Ovary (tissue), 10 donors: ENCODE measurements at places on chromosomes 3 and 15. TPM values are rescaled to one million over a fixed set of nuclear protein-coding genes. Genes with fewer than 3 reads are reported as not detected.

TP63 gene
- total RNA-seq = not detected

DNA sequence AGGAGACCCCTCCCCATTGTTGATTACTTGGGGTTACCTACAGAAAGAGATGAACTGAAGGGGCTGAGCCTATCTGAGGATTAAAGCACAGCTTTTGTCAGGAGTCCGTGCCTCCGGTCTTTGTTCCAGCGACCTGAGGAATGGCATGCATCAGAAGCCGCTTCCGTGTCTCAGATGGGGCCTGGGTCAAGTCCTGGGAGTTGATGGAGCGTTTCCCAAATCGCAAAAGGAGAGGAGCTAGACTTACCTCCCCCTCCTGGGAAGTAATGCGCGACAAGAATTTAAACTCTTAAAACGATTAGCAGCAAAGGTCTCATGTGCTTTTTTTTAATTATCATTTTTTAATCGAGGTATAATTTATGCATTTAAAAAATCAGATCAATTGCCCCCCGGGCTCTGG is 983 bp upstream of the ALDH1A3 start:
- peaks cover 2% of the 10 kb centered on the region for H3K4me1 ChIP-seq
- H3K4me3 ChIP-seq = peak overlapping the region; percentile 35
- H3K36me3 ChIP-seq = no peaks in the 10 kb centered on the region
- H3K27me3 ChIP-seq = no peaks in the 10 kb centered on the region
- DNase-seq = no peak

DPPA2 gene
- total RNA-seq = not detected

C3orf70 gene
- 8.7 TPM for total RNA-seq

ARPP19 gene
- 125 TPM for total RNA-seq

CLSTN2 gene
- total RNA-seq = 134 TPM

LYZL4 gene
- not detected for total RNA-seq

GRCh38 chr3:177085794-177086193 is 111.5 kb downstream of the TBL1XR1 start:
- H3K27me3 ChIP-seq = no peaks in the 10 kb centered on the region
- no peaks in the 10 kb centered on the region for H3K36me3 ChIP-seq
- no peaks in the 10 kb centered on the region for H3K4me1 ChIP-seq
- H3K27ac ChIP-seq = no peak overlapping the region

GOLGA6D gene
- total RNA-seq = not detected

SLC22A13 gene
- total RNA-seq = not detected

GRCh38 chr3:70742081-70742480 is 429.6 kb upstream of the MDFIC2 start:
- no peaks in the 10 kb centered on the region for H3K36me3 ChIP-seq
- H3K4me1 ChIP-seq = no peaks in the 10 kb centered on the region
- H3K27ac ChIP-seq = no peak overlapping the region
- DNase-seq = no peak

DNA sequence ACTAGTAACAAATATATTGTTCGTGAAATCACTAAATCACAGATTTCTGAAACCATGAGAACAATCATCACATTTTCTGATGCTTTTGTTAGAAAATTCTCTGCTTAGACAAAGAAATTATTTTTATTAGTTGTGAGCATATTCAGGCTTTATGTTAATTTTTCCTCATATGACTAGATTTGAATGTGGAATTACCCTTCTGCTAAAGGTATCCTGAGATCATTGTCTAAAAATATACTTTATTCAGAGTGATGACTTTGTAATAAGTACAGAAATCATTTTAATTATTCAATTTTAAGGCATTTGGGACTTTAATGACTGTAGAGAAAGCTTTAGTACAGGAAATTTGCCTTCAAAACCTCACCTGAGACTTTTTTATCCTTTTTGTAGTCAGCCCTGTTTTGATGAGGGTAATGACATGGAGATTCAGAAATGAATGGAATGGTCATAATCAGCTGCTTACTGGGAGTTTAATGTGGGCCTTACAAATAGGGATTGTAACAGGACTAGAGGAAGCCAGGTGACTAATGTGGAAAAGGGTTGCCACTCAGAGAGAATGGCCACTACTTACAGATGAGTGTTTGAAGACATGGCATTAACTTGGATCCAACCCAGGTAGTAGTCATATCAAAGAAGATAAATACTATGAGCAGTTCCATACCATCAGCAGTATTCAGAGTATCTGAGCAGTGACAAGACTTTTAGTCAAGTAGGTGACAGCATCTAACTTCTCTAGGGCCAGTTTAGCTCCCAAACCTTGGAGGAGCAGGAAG is 148.3 kb downstream of the MBNL1 start:
- H3K36me3 ChIP-seq = no peaks in the 10 kb centered on the region
- H3K4me1 ChIP-seq = no peaks in the 10 kb centered on the region
- no peak overlapping the region for H3K4me3 ChIP-seq
- H3K27ac ChIP-seq = no peak overlapping the region
- no peaks in the 10 kb centered on the region for H3K27me3 ChIP-seq

DNA sequence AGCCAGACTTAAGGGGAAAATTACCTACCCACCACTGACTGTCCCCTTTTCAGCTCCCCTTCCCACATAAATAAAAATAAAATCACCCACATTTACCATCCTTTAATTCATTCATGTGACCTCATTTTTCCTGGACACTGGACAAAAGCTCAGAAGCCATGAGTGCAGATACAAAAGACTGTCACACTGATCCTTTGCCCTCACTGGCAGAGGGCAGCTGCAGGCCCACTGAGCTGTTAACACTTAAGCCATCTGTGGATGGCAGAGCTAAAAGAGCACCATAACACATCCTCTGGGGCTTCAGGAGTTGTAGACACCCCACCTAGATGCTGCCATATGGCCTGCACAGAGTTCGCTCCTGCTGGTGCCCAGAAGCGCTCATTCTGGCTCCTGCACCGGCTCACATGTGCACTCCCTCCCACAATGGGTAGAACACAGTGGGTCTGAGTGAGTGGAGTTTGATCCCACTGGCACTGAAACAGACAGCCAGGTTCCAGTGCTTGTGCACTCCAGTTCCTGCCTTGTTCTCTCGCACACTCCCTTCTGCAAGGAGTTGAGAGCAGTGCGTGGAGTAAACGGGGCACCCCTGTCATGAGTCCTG is 38.8 kb downstream of the EDC3 start:
- H3K4me1 ChIP-seq = peaks cover 4% of the 10 kb centered on the region
- no peak overlapping the region for H3K4me3 ChIP-seq
- no peaks in the 10 kb centered on the region for H3K36me3 ChIP-seq
- H3K27me3 ChIP-seq = no peaks in the 10 kb centered on the region
- no peak for DNase-seq
- H3K27ac ChIP-seq = no peak overlapping the region

PLSCR5 gene
- total RNA-seq = not detected

DNA sequence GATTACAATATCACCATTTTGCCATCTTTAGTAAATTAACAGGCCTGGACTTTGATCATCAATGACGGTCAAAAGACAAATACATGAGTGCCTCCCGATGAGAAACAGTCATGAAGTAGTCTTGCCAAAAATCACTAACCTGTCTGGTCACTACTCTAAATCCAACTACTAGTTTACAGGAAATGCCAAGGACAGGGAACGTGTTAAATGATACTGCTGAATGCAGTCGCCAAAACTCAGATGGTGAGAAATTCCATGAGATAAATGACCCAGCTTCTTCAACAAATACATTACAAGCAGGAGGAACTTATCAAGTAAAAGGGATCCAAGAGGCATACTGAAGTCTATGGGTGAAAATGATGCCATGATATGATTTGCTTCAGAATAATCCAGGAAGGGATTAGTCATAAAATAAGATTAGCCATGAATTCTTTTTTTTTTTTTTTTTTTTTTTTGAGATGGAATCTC is 35.8 kb upstream of the ATP13A3 start:
- H3K27me3 ChIP-seq = no peaks in the 10 kb centered on the region
- H3K27ac ChIP-seq = no peak overlapping the region
- no peaks in the 10 kb centered on the region for H3K36me3 ChIP-seq
- peaks cover 3% of the 10 kb centered on the region for H3K4me1 ChIP-seq
- H3K4me3 ChIP-seq = no peak overlapping the region

DNA sequence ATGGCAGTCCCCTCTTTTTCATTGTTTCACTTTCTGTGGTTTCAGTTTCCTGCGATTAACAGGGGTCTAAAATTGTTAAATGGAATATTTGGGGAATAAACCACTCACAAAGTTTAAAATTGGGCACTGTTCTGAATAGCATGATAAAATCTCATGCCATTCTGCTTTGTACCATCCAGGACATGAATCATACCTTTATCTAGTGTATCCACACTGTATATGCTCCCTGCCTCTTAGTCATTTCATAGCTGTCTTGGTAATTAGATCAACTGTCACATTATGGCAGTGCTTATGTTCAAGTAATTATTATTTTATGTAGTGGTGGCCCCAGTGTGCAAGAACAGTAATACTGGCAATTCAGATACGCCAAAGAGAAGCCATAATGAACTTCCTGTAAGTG is 734.5 kb downstream of the ZPLD1 start:
- no peak overlapping the region for H3K27ac ChIP-seq
- H3K4me3 ChIP-seq = no peak overlapping the region
- no peaks in the 10 kb centered on the region for H3K4me1 ChIP-seq
- H3K27me3 ChIP-seq = no peaks in the 10 kb centered on the region

DNA sequence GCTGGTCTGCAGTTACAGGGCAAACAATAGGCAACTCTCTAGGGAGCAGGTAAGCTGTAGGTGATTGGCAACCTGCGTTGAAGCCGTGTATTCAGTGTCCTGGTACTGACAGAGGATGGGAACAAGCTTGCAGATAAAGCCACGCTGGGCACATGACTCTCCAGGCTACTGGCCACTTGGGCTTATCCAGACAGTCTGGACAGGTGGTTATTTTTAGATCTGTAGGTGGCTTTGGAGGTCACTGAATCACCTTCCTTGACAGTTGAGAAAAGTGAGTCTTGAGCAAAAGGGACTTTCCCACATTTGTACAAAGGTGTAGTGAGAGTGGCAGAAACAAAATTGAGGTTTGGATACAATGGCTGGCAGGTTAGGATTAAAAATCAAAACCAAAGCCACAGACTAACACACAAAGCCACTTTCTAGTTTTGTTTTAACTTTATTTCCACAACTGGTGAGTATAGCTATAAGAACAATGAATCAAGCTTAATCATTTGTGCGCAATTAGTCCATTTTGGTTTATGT is 22.3 kb upstream of the IL1RAP start:
- DNase-seq = no peak
- no peaks in the 10 kb centered on the region for H3K36me3 ChIP-seq
- H3K27ac ChIP-seq = no peak overlapping the region
- H3K4me1 ChIP-seq = no peaks in the 10 kb centered on the region

DNA sequence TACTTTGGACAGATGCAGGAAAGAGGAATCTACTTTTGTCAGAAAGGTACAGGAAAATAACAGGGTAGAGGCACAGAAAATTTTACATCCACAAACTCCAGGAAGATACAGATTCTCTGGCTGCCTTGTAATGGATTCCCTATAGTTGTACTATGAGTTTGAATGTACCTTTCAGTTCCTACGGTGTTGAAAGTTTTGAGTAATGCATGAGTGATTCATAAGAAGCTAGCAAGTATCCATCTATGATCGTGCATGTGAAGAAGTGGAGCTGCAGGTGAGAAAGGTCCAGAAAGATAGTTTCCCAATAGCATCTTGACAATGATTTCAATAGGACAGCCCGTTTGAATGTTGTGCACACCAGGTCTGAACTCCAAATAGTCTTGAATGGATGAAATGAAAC is 786.5 kb upstream of the ROBO1 start:
- no peaks in the 10 kb centered on the region for H3K36me3 ChIP-seq
- no peaks in the 10 kb centered on the region for H3K27me3 ChIP-seq
- no peak overlapping the region for H3K4me3 ChIP-seq
- H3K4me1 ChIP-seq = no peaks in the 10 kb centered on the region
- H3K27ac ChIP-seq = no peak overlapping the region

DNA sequence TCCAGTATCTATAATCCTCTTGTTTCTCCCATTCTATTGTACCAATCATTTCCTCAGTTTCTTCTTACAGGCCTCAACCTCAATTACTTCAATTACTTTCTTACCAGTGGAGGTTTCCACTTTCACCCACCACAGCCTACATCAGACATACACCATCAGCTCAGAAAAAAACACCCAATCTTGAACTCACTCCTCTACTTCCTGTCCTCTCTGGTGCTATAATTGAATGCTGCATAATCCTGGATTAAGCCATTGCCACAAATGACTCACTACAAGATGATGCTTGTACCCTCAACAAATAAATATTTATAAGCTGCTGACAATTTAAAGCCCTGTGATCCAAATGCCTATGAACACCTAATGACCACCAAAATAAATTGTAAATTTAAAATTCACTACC is 18.5 kb downstream of the RYK start:
- H3K36me3 ChIP-seq = no peaks in the 10 kb centered on the region
- H3K4me3 ChIP-seq = no peak overlapping the region
- H3K4me1 ChIP-seq = peaks cover 24% of the 10 kb centered on the region
- DNase-seq = no peak
- no peak overlapping the region for H3K27ac ChIP-seq

DNA sequence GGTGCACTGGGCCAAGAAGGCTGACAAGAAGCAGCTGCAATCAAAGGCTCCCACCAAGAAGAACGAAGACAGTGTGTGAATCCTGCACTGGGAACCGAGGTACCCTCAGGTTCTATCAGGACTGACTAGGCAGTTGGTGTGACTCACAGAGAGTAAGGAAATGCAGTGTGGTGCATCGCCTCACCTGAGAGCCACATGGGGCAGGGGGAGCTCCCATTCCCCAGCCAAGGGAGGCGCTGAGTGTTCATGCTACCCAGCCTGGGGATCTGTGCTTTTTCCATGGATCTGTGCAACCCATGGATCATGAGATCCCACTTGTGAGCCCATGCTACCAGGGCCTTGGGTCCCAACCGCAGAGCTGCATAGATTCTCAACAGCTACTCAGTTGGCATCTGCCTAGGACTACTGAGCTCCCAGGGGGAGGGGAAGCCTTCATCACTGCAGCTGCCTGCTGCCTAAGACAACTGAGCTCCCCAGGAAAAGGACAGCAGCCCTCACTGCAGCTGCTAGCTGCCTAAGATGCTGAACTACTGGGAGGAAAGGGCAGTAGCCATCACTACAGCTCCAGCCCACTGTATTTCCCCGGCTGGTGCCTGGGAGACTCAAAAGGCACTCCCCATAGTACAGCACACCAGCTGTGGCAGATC is 6.9 kb upstream of the PLSCR2 start:
- DNase-seq = no peak
- no peaks in the 10 kb centered on the region for H3K36me3 ChIP-seq
- no peaks in the 10 kb centered on the region for H3K27me3 ChIP-seq
- H3K4me3 ChIP-seq = no peak overlapping the region
- H3K27ac ChIP-seq = no peak overlapping the region

- H3K4me1 ChIP-seq = peaks cover 16% of the 10 kb centered on the region
- H3K4me3 ChIP-seq = no peak overlapping the region
- no peak for DNase-seq
- H3K36me3 ChIP-seq = no peaks in the 10 kb centered on the region
These were observed 4.6 kb upstream of the DAG1 start for GRCh38 chr3:49465270-49466034.
